ENCODE measurements at places on chromosomes 13 and 19.

GRCh38 chr13:47796816-47797215 lies 204.3 kb downstream of the SUCLA2 start:
- no peak for DNase-seq

- no peak for DNase-seq
These were observed 100.4 kb upstream of the ZNF536 start for GRCh38 chr19:30271816-30272215.

GRCh38 chr19:343451-343931 lies 1.1 kb downstream of the MIER2 start:
- DNase-seq, result no peak

DNA sequence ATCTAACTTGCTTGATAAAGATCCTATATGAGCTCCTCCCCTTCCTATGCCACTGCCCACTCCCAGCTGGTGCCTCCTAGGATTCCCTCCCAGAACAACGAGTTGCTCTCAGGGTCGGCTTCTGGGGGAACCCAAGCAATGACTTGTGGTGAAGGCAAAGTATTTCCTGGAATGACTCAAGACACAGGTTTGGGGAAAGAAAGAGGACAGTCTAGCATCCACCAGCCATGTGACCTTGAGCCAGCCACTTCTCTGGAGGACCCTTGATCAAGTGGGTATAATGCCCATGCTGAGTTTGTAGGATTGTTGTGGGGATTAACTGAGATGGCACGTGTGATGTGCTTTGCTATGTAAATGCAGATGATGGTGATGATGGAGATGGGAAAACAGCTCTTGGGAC lies 33.0 kb downstream of the MBD3L2B start:
- no peak for DNase-seq

DNA sequence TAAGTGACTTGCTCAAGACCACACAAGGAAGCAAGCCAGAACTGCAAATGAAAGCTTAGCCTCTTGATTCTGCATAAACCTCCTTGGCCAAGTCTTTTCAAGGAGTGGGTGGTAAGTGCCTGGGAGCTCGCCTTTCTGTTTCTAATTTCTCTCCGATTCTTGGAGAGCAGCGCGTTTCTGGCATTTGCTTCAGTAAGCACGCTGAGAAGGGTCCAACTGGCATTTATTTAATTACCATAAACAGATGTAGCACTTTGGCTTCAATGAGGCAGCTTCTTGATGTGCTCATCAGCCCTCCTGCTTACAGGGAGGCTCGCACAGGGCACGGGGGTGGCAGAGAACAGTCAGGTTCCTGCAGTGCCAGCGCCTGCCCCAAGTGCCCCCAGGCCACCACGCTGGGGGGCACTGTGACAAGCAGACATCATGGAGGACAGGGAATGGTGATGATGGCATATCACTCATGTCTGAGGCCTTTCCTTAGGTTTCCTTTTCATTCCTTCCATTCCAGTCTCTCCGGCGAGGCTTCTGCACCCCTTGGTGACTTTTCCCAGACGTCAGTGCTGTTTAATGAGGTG lies 13.3 kb downstream of the SIAH3 start:
- no peak for DNase-seq

DNA sequence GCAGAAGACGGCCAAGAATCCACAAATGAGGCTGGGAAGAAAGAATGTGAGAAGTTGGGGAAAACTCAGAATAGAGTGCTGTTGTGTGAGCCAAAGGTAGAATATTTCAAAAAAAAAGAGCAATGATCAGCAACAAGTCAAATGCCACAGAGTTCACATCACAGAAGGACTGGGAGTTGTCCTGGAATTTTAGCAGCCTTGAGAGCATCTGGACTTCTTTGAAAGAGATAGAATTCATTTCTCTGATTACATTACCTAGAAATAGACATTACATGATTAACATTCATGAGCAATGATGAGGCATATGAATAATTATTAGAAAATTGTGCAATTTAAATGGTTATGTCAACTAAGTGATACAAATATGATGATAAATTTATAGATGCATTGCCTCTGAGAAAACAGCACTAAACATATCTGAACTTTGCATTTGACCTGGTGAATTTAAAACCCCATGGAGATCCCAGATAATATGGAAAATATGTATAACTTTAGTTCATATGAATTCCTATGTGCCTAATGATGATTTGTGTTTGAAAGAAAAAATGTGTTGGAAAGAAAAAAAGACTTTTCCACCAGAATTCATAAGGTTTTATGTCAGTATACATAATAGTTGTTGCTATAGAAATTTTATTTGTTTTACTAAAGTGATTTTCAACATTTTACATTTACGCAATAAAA lies 186.2 kb downstream of the POSTN start:
- no peak for DNase-seq

- DNase-seq, result no peak
These were observed 450.8 kb downstream of the DCT start for GRCh38 chr13:94028650-94029049.

- no peak for DNase-seq
These were observed 336.0 kb downstream of the TBC1D4 start for GRCh38 chr13:75145927-75146326.

DNA sequence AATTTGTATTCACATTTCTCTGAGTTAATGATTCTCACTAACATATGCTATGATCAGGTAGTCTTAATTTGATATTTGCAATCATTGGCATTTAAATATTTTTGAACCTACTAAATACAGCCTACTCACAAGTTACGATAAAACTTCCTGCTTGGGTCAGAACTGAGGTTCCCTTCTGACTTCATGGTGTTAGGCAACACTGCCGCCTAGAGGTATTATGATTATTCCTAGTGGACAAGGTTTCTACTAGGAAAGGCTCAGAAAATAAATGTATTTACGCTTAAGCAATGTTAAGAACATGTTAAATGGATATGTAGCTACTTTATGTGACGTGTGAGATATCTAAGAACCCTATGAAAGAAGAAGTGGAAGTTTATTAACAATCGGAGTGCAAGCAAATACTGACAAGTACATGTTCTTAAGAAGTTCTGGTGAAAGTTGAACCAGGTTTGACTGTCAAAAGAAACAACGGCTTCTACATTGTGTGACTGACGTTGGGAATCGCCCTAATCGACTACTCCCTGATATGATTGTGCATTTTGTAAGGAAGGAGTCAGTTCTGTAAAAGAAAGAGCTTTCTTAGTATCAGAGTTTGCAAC lies 1395.8 kb downstream of the SLITRK5 start:
- DNase-seq, result no peak

DNA sequence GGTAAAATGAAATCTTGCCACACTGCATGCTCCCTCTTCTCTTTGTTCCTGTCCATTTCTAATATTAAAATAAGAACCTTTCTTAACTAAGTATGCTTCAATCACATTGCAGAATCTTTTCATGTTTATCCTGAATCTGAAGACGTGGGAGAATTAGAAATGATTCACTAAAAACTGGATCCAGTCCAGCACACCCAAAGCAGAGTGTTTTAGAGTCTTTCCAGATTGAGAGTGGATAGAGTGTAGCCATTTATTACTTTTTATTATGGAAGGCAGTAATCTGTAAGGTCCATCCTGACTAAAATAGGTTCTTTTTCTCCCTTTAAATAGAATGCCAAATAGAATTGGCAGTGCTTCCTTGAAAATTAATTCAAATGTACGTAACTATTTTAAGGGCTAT lies 453.5 kb downstream of the TDRD3 start:
- DNase-seq, result no peak

GRCh38 chr19:33849551-33850147 lies 53.0 kb downstream of the KCTD15 start:
- no peak for DNase-seq

DNA sequence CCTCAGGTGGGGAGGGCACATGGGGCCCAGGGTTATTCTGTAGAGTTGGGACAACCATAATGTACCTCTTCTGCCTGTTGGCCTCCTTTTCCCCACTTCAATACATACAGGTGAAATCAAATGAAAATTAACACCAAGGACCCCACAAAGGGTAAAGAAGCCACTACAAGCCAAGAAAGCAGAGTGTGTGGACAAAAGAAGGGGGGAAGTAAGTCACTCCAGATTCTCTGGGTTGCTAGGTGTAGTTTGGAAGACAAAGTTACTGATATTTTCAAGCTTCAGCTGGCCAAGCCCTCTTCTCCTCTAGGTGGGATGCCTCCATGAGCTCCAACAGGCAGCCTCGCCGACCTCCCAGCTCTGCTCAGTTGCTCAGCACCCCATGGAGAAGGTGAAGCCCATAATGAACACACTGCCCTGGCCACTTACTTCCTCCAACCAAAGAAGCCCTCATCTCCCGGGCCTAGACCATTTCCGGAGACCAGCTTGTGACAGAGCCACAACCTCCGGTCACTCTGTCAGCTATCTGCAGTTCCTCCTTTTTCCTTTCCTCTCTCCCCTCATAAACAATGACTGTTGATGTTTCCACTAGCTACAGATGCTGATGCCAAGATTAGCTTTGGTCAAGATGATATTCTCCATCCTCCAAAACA lies 66.8 kb upstream of the MED4 start:
- no peak for DNase-seq

DNA sequence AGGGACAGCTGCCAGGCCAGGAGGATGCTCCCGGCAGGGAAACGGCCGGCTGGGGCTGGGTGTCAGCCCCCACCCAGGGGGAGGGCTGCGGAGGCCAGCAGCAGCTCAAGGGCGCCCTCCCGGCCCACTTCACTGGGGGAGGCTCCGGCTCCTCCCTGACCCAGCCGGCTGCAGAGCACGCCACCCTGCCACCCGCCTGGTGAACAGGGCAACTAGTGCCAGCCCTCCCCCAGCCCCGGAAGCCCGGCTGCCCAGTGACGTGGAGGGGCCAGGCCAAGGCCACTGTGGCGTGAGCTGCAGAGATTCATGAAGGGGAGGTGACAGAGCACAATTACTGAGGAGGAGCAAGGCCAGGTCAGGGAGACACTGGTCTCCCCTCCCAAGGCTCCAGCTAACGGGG lies 14.7 kb downstream of the REXO1 start:
- no peak for DNase-seq

- DNase-seq, result no peak
These were observed 577.4 kb downstream of the TBC1D4 start for GRCh38 chr13:74904556-74904955.

DNA sequence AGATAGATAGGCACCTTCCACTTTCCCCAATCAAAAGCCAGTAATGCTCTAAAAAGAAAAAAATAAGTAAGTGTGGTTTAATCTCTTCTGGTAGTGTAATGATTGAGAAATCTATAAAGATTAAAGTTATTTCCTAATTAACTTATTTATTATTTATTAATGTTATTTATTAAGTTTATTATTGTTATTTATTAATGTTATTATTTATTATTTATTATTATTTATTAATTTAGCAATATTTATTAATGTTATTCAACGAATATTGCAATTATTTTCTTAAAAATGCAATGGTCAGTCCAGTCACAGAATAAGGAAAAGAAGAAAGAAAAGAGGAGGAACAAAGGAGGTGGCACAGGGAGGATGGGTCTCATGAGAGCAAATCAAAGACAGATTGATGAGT lies 100.7 kb downstream of the FREM2 start:
- no peak for DNase-seq

- peak; percentile 56 for DNase-seq
These were observed 18.3 kb downstream of the UBAC2 start for GRCh38 chr13:99218969-99219368.

DNA sequence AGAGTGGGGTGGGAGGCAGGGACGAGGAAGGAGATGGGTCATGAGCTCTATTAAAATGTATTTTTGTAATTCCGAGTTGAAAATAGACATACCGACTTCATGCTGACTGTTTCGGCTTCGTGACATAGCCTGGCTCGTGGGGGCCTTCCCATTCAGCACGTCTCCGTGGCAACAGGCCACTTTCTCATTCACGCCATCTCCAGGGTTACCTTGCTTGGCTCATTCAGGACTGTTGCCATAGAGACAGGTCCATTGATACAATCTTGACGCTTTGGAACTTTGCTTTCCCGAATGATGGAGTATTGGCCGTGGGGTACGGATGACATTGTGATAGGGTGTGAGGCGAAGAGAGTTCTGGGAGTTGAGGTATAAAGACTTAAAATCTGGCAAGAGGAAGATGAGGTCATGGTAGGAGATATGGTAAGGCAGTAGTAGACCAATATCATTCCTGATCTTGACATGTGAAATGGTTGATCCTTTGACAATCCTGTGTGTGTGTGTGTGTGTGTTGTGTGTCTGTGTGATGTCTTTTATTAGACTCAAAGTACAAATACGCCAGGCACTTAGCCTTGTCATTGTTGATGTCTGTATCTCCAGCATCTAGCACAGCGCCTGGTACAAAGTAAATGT lies 97.3 kb downstream of the CACNA1A start:
- DNase-seq, result no peak

GRCh38 chr13:48773531-48774275 lies 120.0 kb downstream of the CYSLTR2 start:
- DNase-seq, result no peak

GRCh38 chr13:51419001-51419636 lies 33.7 kb downstream of the INTS6 start:
- DNase-seq, result no peak

DNA sequence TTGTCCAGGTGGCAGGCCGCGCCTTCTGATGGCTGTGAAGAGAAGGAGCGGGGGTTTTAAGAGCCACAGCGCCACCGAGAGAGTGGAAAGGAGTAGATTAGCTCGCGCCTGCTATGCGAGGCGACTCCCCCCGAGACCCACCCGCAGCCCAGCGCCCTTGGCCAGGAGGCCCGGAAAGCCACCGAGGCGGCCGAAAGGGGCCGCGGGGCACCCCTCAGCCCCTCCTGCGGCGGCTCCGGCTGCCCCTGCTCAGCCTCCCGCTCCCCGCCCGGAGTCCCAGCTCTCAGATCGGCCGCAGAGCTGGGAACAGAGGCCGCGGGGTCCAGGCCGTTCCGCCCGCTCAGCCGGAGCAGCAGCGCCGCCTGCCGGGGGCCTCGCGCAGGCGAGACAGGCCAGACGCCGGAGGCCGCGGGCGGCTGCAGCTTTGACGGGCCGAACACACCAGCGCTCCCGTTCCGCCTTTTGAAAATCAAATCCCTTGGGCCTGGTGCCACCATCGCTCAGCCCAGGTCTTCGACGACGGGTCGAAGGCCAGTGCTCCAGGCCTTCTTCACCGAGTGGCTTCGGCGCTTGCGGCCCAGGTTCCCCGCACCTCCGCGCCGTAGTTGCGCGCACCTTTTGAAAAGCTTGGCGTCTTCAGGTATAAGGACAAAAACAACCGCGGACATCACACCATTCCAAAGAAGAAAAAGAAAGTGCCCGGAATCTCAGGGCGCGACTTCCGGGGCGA lies 15.3 kb downstream of the CDX2 start:
- DNase-seq, result peak; percentile 78

Data from activated CD4-positive, alpha-beta T cell treated with anti-CD3 and anti-CD28 coated beads, Interleukin-2, amount 50 U/mL, for 48 hours (primary cell).